T-helper 2 cell treated with Interferon-gamma antibody and Interleukin-4, amounts not matched to agents 100 ng/mL and 5 ng/mL, for 36 hours (primary cell): ENCODE measurements at places on chromosomes 6 and 20. TPM values are rescaled to one million over a fixed set of nuclear protein-coding genes. Genes with fewer than 3 reads are reported as not detected.

The RNF39 gene
- total RNA-seq, result not detected in 2 replicates

The TCP11 gene
- not detected in 2 replicates for total RNA-seq

The TMEM244 gene
- not detected in 2 replicates for total RNA-seq

The ECHDC1 gene
- total RNA-seq, result 46.5 and 51.2 TPM in 2 replicates

The CDH4 gene
- total RNA-seq, result 0.05 TPM in 1 of 2 replicates, not detected in the other

The IL17A gene
- not detected in 2 replicates for total RNA-seq

The PTK7 gene
- 1.9 TPM in 2 replicates for total RNA-seq

The EPPIN gene
- total RNA-seq, result not detected in 2 replicates

The ZNF334 gene
- total RNA-seq, result 1.2 and 1.3 TPM in 2 replicates

The SUMO4 gene
- total RNA-seq, result 9.6 and 10.5 TPM in 2 replicates

The WFDC10B gene
- total RNA-seq, result not detected in 2 replicates

The LHFPL5 gene
- not detected in 2 replicates for total RNA-seq

The MOG gene
- not detected in 2 replicates for total RNA-seq

The OPRM1 gene
- total RNA-seq, result not detected in 2 replicates

The OR2H2 gene
- not detected in 2 replicates for total RNA-seq
